ENCODE measurements at places on chromosomes 1 and 21.

DNA sequence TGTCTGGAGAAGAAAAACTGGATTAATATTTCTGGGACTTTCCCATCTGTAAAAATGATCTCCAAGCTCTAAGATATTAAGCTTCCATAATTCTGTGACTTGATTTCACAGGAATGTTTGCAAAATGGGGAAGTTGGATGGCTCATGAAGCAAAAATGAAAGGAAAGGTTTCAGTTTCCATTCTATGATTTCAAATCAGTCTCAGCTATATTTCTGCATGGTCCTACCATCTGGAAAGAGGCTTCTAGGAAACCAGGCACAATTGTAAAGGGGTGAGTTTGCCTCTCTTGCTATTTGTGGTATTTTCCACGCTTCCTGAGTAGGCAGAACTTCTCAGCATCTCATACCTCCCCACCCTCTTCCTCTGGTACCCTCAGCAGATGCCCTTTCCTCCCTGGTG, 22.4 kb upstream of the ACTN2 start:
- DNase-seq: no peak

DNA sequence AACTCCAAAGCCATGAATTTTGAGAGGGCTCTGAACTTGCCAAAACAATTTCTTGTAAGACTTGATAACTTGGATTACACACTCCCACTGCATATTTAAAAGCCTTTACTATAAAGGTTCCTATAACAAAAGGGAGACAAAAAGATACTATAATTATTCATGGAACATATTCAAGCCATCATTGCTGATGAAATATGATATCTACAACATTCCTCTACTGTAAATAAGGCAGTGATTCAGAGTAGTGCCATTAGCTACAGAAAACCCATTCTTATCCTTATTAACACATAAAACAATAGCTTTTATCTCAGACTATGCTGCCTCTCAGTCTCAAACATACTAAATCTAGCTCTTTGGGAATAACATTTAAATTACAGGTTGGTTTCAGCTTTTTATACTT, 675.5 kb upstream of the CXADR start:
- DNase-seq: no peak

GRCh38 chr1:186295980-186296379, 79.1 kb downstream of the TPR start:
- no peak for DNase-seq

- DNase-seq: no peak
These were observed 2.3 kb upstream of the LCE3D start for GRCh38 chr1:152582647-152583046.

- no peak for DNase-seq
These were observed 99.3 kb downstream of the PLD5 start for GRCh38 chr1:242425232-242425631.

- peak; percentile 75 for DNase-seq
These were observed 432 bp downstream of the AKT3 start for GRCh38 chr1:243849421-243850201.

- peak; percentile 69 for DNase-seq
These were observed 2.8 kb downstream of the RGS16 start for GRCh38 chr1:182601416-182601786.

GRCh38 chr1:90725657-90726424, 8.7 kb upstream of the BARHL2 start:
- DNase-seq: no peak

DNA sequence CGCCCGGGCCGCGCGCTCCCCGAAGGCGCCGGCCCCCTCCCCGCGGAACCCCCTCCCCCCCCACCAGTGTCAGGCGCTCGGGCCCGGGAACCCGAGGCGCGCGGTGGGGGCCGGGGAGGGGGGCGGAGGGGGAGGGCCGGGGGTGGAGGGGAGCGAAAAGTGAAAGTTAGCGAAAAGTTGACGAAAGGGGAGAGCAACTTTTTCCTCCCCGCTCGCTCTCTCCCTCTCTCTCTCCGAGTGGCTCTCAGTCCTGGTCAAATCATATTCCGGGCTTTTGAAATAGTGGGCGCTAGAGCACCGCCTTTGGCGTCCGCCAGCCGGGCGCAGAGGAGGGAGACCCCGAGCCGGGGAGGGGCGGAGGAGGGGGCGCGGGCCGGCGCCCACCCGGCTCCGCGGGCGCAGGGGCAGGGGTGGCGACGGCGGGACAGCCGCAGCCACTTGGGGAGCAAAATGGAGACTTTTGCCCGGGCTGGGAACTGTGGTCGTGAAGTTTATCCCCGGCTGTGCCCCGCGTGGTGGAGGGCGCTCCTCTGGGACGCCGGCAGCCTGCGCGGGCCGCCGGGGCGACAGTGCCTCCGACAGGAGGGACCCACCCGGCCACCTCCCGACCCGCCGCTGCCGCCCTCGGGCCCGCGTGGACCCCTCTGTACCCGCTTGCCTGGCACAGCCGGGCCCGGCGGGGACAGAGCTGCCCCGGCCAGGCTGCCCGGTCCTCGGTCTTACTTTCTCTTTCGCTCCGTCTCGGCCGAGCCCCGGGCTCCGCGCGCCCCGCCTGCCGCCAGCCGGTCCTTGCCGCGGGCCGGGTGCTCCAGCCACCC, 697 bp downstream of the PRDM16 start:
- DNase-seq: no peak

DNA sequence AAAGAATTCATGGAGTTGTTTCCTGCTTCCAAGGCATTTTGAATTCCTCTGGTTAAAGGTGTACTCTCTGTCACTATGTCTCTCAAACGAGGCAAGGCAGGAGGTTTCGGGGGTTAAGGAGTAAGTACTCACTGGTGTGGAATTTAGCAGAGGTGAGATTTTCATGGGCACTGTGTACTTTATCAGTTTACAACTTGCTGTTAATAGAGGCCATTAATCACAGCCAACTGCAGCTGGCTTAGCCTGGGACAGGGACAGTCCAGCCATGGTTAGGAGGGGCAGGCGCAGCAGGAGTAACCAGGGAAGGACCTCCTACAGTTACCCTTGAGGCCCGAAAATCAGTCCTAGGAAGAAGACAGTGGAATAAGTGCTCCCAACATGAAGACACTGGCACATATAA, 18.1 kb upstream of the TMEM9 start:
- no peak for DNase-seq

DNA sequence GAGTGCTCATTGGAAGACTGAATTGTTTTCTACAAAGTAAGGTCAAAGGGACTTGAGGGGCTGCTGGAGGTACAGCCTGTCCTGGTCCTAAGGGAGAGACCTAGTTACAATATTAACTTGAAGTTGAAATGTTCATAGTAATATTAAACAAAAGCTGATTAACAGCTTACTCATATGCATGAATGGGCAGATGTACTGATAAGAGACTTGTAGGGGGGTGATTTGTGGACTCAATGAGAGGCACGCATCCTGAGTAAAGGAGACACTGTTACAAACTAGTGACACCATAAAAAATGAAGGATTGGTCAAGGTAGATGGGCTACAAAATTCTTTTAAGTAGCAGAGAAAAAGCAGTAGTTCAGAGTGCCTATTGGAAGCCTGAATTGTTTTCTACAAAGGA, 2.7 kb downstream of the HSD11B1 start:
- DNase-seq: no peak

DNA sequence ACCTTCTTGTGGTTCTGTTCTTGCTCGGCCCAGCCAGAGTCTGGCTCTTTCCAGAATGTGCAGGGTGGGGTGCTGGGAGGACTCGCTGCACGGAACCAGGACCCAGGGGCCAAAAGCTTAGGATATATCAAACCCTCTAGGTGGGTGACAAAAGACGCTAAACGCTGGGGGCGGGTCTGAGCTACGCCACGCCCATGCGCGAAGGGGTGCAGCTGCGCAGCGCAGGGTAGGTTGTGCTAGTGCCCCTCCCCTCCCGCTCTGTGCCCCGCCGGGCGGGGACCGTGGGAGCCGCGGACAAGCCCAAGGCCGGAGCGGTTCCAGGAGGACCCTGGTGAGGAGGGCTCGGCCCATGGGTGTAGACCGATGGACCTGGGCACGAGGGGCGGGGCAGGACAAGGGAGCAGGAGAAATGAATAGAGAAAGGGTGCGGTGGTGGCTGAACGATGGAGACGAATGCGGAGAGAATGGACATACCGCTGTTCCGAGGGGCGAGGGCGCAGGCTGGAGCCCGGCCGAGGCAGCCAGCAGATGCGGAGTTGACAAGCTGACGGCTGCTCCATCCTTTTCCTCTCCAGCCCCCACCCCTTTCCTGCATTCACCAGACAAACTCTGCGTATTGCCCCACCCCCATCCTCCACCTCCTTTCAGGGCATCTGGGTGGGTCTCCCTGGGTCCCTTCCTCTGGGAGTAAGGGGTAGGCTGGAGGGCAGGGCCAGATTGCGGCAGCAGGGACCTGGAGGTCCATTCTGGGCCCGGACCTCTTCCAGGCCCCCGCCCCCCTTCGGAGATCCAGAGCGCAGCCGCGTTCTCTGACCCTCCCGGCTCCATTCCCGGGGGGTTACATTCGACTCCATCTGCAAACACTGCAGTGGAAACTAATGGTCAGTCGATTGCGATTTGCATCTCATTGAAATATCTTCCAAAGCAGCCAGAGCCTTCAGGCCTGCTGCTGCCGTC, at the start of gene RUSC1:
RUSC1 (plus strand) TSS at position 234 of the 957 bp plus-strand sequence. CDS start 880 bp downstream, outside the sequence.
- peak; percentile 67 for DNase-seq

GRCh38 chr1:156229809-156230472, 12.0 kb upstream of the BGLAP start:
- no peak for DNase-seq

DNA sequence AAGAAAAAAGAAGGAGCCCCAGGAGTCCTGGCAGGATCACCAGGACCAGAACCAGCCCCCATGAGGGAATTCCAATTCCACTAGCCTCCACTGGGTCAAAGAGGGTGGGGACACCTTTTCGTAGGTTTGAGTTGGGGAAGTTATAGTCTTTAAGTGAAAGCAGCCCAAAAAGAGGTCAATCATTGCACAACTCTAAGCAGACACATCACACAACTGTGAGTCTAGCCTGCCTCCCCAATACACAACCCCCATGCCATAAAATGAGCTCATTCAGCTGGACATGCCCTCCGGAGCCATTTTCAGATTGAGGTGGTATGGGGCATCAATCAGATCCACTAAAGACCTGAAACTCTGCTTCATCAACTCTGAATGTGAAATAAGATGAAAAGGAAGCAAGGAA, 179.9 kb downstream of the NPHP4 start:
- DNase-seq: no peak
